Esophagus squamous epithelium (tissue), 5 donors: ENCODE measurements at places on chromosomes 6 and 20.

GRCh38 chr6:79699606-79700005, 68.5 kb downstream of the SH3BGRL2 start:
- DNase-seq: no peak

DNA sequence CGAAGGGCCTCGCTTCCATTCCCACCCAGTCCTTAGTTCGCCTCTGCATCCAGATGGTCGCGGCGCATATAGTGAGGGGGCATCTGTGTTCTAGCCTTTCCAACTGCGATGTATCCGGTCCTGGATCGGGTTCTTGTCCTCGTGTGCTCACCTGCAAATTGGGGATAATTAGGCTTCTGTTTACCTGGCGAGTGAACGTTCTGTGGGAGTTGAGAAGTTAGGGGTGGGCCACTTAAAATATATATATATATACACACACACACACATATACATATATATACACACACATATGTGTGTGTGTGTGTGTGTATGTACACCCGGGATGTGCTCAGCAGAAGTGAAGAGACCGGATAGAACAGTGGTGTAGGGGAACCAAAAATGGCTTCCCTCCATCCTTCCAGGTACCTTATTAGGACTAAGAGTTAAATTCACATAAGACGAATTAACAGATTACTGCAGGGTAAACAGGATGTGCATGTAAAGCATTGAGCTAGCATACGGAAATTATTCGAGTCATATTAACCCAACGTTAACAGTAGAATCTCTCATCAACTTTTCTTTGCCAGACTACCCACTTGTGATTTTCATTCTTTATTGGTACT, 537 bp downstream of the CSTF1 start:
- no peak for DNase-seq

DNA sequence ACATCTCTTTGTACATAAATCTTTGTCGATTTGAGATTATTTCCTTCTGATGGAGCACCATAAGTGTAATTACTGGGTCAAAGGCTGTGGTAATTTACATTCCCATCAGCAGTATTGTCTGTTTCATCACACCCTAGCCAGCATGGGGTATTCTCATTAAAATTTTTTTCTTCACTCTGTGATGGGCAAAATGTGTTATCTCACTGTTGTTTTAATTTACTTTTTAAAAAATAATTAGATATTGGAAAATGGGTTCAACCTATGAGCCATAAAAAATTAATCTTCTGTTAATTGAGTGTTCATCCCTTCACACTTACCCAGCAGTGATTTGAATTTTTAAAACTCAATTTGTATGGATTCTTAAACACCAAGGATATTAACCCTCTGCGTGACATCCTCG, 44.0 kb upstream of the NNAT start:
- no peak for DNase-seq

- DNase-seq: no peak
Measured at GRCh38 chr20:32536851-32537656, 48.1 kb downstream of the NOL4L start.

- no peak for DNase-seq
Measured at GRCh38 chr6:11275598-11275997, 43.1 kb upstream of the NEDD9 start.

- no peak for DNase-seq
Measured at GRCh38 chr6:125728739-125729138, 20.7 kb upstream of the HEY2 start.

DNA sequence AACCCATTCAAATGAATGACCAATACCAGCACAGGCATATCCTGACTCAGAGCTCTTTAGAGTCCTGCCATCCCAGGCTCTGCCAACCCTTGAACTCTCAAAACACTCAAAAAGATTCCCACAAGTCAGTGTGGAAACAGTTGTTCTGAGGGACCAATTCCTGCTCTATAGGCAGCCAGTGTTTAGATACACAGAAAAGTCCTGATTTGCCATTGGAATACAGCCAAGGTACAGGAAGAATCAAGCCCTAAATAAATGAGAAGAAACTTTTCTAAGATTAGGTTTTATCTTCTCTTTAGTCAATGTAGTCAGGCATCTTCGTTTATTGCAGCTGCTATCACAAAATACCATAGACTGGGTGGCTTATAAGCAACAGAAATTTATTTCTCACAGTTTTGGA, 626.8 kb upstream of the ARID1B start:
- DNase-seq: no peak

- DNase-seq: no peak
Measured at GRCh38 chr20:58267389-58268215, 39.1 kb upstream of the ANKRD60 start.

DNA sequence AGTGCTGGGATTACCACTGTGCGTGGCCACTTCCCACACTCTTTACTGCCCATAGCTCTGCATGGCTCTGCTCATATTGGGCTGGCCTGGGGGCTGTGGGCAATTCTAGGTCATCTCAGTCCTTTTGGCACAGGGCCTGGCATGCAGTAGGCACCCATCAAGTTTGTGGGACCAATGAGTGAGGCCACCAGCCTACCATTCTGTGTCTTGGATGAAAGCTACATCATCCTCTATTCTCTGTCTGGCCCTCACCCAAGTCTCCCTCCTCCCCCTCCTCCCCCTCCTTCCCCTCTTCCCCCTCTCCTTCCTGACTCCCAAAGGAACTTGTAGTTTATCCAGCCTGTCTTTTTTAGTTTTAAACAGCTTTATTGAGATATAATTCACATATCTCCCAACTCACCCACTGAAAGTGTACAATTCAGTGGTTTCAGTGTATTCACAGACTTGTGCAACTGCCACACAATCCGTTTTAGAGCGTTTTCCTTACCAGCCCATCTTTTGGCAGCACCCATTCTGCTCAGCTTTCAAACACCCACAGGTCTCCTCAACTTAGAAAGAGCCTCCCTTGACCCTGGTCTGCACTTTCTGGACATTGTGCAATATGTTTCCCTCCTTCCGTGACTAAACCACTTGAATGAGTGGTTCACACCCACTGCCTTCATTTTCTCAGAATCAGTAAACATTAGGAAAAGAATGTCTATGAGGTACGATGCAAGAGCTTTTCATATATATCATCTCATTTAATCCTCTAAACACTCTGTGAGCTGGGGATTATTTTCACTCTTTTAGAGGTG, 21.5 kb upstream of the MRPS18A start:
- DNase-seq: no peak

DNA sequence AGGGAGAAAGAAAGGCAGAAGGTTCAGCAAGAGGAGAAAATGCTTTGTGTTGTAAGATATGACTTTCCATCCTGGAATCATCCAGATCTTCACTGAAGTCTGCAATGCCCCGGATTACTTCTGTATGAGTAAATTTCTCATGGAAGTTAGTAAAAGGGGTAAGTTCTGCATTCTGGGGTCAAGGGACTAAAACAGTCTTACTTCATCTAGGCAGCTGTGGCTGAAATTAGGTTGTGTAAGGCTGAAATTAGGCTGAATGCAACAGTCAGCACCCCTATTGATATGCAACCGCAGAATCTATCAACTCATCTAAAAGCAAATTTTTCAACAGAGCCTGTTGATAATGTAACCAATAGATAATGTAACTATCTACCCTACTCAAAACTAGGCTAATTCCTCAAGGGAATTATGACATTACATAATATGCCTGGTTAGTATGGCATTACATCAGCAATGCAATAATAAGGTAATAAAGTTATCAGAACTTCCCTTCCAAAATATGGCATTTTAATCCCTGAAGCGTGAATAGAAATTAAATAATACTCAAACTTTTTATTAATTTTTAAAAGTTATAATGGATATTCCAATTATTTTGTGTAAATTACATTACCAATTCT, 671.7 kb upstream of the CITED2 start:
- DNase-seq: no peak

- DNase-seq: no peak
Measured at GRCh38 chr6:123715006-123715863, 78.5 kb upstream of the TRDN start.

DNA sequence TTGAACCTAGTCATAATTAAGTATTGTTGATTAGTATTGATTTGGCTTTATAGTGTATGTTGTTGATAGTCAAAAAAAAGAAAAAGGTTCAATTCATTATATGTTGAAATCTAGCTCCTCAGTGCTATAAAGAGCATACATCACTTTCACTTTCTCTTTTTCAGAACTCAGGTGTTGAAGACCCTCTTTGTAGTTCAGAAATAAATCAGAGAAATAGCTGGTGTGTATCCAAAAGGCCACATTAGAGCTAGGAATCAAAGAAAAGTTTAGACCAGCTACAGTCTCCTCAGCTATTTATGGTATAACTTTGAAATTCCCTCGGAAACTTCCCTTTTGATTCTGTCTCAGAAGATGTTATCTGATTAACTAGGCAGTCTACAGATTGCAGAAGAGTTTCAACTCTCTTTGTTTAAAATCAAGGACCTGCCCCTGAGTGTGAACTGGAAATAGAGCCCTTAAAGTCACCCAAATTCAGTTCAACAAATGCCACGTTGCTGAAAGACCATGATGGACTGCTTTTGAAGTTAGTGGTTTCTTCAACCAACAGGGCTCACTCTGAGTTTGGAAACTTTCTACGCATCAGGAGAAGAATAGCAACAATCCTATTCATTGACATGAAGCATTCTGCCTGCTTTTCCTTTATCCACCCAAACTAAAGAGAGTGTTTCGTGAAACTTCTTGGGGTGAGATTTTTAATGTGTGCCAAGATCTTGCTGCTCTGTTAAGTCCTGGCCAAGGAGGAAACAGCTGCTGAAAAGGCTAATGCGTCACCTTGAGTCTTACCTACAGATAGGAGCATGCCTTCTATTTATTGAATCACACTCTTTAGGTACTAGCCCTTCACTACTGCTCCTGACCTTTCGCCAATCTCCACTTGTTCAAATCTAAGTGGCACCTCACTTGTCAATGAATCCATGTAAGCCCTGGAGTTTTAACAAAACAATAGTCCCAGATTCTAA, 111.7 kb downstream of the TNFRSF21 start:
- no peak for DNase-seq

DNA sequence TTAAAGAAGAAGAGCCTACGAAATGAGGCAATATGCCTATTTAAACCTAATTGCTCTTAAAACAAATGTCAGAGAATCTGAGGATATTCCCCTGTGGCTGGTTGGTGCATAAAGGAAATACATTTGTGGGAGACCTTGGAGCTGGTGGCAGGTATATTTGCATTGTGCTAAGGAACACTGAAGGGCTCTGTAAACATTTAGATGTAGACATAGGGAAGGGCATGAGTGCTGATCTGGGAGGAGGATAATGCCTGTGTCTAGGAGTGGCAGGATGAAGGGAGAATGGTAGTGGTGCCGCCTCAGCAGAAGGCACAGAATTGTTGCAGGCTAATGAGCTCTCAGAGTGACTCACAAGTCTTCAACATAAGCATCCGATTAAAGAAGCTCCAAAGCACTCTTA, 85.8 kb downstream of the CD164 start:
- no peak for DNase-seq

GRCh38 chr6:152130441-152130840, 323.0 kb downstream of the ESR1 start:
- DNase-seq: no peak

DNA sequence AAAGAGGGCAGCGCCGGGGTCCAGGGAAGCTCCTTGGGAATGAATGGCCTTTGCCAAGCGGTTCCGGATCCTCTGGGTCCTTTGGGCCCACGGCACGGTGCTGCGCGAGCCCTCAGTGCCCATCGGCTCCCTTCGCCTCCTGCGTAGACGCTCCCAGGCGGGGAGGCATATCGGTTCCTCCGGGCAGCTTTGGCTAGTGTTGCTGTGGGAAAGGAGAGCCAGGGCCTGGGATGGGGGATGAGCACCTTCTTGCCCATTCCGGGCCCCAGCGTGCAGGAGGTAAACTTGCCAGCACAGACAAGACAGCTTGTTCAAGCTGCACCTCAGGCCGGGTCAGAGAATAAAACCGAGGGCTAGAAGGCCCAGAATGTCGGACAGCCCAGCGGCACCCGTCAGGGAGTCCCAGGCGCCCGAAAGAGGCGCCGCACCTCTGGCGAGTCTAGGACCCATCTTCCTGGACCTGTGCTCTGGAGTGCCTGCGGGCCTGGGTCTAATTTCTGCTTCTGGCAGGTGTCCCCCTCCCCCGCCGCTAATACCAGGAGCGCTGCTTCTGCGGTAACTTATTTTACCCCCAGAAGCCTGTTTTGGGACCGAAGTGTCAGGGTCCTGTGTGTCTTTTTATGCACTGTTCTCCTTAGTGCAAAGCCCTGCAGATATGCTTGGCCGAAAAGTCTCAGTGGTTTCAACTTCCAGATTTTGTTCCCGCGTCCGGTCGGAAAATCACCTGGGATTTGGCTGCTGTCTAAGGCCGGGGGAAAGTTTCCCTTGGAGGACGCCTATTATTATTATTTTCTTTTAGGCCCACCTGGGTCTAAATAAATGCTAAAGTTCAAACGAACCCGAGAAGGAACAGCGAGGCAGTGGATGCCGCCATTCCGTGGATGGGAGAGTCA, 1.7 kb upstream of the TFAP2C start:
- DNase-seq: no peak

- no peak for DNase-seq
Measured at GRCh38 chr6:144756469-144756868, 471.3 kb downstream of the UTRN start.

GRCh38 chr20:36303020-36303595, 3.0 kb upstream of the DLGAP4 start:
- DNase-seq: no peak

GRCh38 chr20:17872434-17872833, 96.2 kb downstream of the SNX5 start:
- no peak for DNase-seq

DNA sequence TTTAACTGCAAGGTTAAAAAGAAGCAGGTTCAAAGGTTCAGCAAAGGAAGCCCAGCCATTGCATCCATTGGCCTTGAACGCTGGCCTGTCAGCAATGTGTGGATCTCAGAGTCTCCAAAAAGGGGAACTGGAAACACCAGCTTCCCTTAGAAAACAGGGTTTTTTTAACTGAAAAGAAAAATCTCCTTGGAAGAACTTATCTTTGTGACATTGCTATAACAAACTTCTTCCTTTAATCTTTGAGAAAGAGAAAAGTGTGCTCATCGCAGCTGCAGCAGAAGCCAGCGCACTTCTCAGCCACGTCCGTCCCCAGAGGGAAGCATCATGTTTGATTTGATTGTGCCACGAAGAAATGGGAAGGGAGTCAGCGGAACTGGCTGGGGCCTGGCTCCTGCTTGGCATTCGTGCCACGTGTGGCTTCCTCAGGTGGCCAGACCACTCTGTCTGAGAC, 215.0 kb downstream of the SYNDIG1 start:
- DNase-seq: no peak

GRCh38 chr6:96002576-96002910, 13.2 kb upstream of the FUT9 start:
- DNase-seq: no peak

- no peak for DNase-seq
Measured at GRCh38 chr20:50286609-50287008, 96.0 kb downstream of the CEBPB start.

- DNase-seq: no peak
Measured at GRCh38 chr6:166691199-166691598, 64.1 kb upstream of the RPS6KA2 start.

GRCh38 chr6:111837007-111837406, 36.2 kb downstream of the FYN start:
- no peak for DNase-seq

- no peak for DNase-seq
Measured at GRCh38 chr20:50695135-50695872, 4.0 kb upstream of the RIPOR3 start.
